C1 segment of cervical spinal cord (tissue), 14 donors: ENCODE measurements at places on chromosomes 5 and 9.

DNA sequence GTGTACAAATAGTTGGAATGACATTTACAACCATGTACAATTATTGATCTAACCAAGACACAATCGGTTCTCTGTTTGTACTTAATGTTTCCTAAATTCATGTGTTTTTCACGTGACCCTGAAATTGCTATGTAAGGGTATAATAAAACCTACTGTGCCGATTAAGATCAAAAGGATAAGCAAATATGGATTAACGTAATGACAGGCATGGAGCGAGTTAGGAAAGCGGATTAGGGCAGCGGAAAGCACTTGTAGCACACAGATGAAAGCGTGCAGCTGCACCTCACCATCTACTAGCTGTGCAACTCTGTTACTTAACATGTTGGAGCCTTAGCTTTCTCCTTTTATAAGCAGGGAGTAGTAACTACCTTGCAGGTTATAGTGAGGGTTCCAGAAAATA lies 38.3 kb upstream of the ZFYVE16 start:
- DNase-seq, result no peak

DNA sequence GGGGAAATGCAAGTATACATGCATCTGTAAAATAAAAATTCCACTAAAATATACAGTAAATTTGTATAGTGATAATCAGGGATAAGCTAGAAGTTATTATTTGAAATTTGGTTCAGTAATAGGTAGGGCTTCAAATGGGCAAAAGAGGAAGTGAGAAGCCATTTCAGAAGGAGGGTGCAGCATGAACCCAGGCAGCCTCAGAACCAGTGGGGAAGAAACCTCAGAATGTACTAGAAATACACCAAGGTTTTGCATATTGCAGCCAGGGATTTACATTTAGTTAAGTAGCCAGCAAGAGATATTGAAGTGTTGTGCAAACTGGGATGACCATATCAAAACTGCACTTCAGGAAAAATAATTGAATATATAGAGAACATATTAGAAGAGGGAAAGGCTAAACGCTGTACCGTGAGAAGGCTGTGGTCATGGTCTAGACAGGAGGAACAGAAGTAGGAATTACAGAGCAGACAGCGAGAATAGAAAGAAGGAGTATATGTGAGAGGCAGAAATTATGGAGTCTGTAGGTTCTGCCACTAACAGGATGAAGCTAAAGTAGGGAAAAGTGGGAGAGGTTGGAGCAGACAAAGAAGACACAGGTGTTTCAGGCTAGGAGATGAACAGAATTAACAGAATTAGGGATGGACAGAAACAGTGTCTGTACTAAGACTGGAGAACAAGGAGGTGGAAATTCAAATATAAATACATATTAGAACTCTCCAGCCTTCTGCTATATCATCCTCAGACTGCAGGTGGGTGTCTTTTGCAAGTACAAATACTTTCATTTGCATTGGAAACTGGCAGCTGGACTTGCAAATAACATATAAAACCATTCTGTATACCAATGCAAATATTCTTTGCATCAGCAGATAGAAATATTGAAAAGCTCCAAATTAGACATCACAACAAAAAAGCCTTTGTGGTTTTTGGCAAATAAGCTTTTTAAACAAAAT lies 335.6 kb downstream of the ZNF608 start:
- no peak for DNase-seq

- no peak for DNase-seq
Measured at GRCh38 chr5:141816598-141817399, 61.4 kb downstream of the PCDH1 start.

DNA sequence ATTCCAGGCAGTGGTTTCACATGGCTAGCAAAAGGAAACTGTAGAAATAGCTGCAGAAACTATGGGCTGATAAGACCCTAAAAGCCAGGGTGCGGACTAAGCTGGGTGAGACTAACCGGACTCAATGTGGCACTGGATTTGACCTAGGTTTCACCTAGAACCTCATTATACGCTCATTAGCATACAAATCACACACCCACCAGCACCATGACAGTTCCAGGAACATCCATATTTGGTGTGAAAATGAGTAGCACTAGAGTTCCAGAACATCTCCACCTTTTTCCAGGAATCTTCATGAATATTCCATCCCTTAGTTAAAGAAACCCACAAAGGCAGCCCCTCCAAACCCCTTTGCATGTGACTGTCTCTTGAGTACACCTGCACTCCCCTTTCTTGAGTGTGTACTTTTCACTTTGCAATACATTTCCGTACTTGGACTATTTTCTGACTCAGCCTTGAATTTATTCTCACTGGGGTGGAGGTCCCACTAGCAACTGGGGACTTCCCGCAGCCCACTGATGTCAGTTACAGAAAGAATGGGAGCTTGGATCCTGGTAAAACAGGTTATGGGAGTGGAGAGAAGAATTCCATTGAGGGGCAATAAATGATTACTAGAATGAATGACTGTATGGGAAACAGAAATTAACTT lies 58.0 kb upstream of the SPATA31C2 start:
- DNase-seq, result no peak

GRCh38 chr9:96071076-96071814 lies 195.8 kb downstream of the ERCC6L2 start:
- DNase-seq, result no peak

DNA sequence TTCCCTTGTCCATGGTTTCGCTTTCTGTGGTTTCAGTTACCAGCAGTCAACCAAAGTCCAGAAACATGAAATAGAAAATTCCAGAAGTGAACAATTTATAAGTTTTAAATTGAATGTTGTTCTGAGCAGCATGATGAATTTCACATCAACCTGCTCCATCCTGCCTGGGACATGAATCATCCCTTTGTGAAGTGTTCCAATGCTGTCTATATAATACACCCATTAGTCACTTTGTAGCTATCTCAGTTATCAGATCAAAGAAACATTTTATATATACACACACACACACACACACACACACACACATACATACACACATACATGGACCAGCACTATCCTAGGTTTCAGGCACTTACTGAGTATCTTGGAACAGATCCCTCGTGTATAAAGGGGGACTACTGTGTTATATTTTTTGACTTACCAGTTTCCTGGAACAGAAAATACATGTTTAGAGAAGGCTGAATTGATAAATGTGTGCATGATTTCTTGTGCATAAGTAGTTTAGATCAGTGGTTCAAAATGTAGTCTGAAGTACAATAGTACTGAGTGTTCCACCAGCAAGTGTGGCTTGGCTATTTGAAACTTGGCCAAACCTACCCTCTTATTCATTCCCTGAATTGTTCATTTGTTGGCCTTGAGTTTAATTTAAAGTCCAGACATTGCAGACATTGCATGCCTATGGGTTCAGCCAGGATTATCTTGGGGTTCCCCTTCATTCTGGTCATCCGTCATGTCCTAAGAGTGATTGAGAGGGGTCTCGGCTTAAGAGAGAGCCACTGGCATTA lies 510.0 kb downstream of the GADD45G start:
- no peak for DNase-seq

- DNase-seq, result no peak
Measured at GRCh38 chr9:16143947-16144890, 591.4 kb downstream of the CCDC171 start.

GRCh38 chr5:1527533-1528205 lies 3.9 kb upstream of the LPCAT1 start:
- DNase-seq, result no peak

- no peak for DNase-seq
Measured at GRCh38 chr5:7930011-7930410, 61.1 kb downstream of the MTRR start.

GRCh38 chr9:98363644-98364043 lies 108.2 kb upstream of the TBC1D2 start:
- DNase-seq, result no peak

DNA sequence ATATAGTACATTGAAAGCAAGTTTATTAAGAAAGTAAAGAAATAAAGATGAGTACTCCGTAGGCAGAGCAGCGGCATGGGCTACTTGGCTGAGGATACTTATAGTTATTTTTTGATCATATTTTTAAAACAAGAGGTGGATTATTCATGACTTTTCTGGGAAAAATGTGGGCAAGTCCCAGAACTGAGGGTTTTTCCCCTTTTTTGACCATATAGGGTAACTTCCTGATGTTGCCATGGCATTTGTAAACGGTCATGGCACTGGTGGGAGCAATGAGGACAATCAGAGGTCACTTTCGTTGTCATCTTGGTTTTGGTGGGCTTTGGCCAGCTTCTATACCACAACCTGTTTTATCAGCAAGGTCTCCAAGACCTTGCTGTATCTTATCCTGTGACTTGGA lies 5.2 kb upstream of the BASP1 start:
- no peak for DNase-seq

DNA sequence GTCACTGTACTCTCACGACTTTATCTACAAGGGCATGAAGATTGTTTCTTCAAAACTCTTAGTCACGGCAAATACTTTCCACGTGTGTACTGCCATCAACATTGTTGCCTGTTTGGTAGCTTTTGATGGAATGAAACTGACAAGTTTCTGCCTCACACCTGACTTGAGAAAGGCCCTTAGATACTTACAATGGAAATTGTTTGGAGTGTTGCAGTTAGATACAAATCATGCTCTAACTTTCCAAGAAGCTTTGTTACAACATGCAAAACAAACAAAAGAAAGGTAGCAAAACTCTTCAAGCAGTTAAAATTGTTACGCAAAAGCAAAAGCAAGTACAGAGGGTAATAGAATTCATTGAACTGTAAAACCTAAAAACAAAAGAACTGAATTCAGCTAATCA lies 91.1 kb upstream of the TLE4 start:
- no peak for DNase-seq

- no peak for DNase-seq
Measured at GRCh38 chr5:136033848-136034247, 5.1 kb downstream of the TGFBI start.

- no peak for DNase-seq
Measured at GRCh38 chr5:60352992-60353599, 346.9 kb downstream of the DEPDC1B start.

GRCh38 chr5:125306741-125307140 lies 560.3 kb upstream of the ZNF608 start:
- DNase-seq, result no peak

DNA sequence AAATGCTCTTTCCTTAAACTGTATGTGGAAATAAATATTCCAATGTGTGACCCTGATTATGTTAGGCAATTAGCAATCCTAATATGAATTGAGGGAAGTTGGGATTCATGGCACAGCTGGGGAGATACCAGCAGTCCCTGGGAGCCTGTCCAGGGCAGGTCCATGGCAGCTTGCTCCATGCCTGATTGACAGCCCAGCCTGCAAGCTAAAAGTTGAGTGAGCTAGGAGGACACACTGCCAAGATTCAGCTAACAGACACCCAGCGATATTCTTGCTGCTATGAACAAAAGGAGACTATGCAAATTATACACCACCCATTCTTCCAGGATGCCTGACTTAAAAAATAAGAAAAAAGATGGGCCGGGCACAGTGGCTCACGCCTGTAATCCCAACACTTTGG lies 6.2 kb downstream of the TGFBI start:
- DNase-seq, result no peak

DNA sequence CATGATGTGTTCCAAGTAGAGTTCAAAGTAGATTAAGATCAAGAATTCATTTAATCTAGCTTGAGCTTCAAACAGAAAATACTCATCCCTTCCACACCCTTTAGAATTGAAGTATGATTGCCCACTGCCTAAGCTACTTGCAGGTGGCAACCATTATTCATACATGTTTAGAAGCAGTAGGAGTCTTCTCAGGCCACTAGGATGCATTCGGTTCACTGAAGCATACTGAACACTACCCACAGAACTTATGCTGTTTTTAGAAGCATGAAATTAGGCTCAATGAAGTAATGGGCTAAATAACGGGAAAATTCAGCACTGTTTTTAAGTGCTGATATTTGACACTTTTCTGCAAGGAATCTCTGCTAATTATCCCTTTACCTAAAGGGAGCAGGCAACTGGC lies 263.4 kb downstream of the DEPDC1B start:
- DNase-seq, result no peak

DNA sequence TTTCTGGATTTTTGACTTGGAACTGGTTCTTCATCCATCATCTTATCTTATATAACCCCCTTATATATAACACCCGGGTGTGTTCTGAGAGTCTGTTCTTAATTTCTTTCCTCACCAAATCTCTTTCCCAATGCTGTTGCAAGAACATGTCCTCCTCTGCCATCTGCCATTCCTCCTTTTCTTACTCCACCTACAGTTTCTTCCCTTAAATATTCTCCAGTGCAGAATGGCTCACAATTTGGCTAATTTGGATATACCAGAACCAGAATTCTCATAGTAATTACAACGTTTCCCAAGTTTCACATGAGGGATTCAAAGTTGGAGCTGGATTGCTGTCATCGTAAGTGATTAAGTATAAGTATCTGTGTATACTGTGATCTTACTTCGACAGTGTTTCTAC lies 28.0 kb downstream of the SKP2 start:
- no peak for DNase-seq

- no peak for DNase-seq
Measured at GRCh38 chr5:24235946-24236345, 408.8 kb downstream of the CDH10 start.

- no peak for DNase-seq
Measured at GRCh38 chr5:4882186-4882585, 257.9 kb upstream of the ADAMTS16 start.

DNA sequence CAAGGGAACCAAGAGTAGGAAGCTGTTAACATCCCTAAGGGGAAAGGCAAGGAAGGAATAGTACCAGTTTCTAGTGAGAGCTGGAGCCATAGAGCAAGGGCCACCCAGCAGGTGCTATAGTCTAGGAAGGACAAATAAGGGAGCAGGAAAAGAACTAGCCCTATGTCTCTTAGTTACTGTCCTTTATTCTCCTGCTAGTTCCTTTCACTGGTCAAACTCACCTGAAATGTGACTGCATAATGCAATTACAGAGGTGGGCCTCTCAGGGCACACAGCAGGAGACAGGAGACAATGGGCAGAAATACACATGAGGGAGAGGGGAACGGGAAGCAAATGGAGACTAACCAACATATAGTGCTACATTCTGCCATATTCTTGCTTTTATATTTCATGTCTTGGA lies 26.7 kb upstream of the FRMPD1 start:
- no peak for DNase-seq

DNA sequence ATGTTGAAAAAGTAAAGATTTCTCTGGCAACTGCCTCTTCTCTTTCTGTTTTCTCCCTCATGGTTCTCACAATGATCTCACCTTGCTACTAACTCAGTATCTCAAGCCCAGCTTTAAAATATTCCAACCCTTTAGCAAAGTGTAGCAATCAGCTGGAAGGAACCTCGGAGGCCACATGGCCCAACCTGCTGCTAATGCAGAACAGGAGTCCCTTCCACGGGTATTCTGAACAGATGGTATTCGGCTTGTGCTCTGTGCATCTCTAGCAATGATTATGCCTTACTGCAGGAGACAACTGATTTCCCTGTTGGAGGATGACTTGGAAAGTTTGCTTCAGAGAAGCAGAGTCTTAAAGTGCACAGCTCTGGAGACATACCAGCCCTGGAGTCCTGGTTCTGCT lies 151.8 kb upstream of the PPP1R2B start:
- DNase-seq, result no peak

- no peak for DNase-seq
Measured at GRCh38 chr5:159965031-159965837, 43.7 kb upstream of the TTC1 start.

- no peak for DNase-seq
Measured at GRCh38 chr9:91682806-91683205, 259.2 kb upstream of the NFIL3 start.

GRCh38 chr5:140351609-140352334 lies 5.4 kb upstream of the HBEGF start:
- no peak for DNase-seq

GRCh38 chr5:132943362-132944022 lies 19.9 kb downstream of the AFF4 start:
- no peak for DNase-seq
